ENCODE measurements at places on chromosomes 1 and 21.

DNA sequence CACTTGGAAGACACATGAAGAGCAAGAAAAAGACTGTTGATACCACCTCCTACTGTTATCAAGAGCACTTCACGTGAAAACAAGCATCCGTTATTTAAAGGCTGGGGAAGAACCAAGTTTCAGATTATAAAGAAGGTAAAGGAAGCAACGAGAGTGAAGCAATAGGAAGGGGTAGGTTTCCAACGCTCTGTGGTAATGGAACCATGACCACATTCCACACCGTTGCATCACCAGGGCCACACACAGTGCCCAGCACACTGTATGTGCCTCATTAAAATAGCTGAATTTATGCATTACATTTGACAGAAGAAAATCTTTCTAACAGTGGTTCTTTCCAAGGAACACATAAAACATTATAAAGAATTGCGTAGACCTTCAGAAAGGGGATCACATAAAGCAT lies 435.8 kb downstream of the MRPL39 start:
- no peak for DNase-seq

- DNase-seq = no peak
Observed at GRCh38 chr1:36591278-36591677, 108.6 kb upstream of the CSF3R start.

DNA sequence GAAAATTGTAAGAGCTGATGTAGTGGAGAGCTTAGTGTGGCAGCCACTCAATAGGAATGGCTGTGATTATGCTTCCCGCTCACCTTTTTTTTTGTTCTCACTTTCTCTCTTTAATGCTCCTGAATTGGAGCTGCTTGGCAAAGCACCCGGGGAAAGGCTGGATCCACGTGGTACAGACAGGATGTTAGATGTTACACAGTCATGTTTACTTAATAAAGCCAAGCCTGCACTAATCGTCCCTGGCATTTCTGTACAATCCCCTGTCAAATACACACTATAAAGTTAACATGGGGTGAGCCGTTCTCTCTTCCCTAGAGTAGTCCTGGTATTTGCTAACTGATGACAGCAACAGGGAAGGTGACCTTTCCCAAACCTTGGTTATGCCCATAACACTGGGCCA lies 187.8 kb downstream of the ZSCAN20 start:
- DNase-seq = no peak

DNA sequence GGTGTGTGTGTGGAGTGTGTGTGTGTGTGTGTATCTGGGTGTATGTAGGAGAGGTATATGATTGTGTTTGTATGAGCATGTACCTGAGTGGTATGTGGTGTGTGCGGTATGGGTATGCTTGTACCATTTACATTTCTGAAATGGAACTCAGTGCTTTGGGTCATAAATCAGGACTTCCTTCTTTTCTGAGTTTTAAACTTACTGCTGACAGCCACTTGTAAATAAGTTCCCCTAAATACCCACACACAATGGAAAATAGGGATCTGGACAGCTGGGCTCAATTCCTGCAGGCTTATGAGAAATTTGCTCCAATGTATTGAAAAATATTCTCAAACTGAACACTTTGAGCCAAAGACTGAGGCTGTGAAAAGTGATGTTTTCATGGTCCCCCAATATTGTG lies 293.6 kb downstream of the HLX start:
- DNase-seq = no peak

GRCh38 chr1:23529146-23530086 lies 1.6 kb downstream of the E2F2 start:
- DNase-seq = no peak

DNA sequence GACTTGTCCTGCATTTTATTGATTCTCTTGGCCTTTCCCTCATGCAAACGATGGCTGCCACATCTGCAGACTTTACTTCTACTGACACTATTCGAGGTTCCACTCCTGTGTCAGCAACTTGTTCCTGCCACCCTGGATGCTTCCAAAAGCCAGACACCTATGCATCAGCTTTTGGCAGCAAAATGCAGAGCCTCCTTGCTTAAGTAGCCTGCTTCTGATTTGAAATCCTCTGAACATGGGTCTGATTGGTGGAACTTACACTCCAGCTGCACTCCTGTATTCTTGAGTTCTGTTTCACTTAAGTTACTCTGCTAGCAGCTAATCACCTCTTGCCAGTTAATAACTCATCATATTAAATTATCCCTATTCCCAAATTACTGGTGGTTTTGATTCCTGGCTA lies 152.1 kb upstream of the FMN2 start:
- no peak for DNase-seq
